ENCODE measurements at places on chromosomes 13 and 19.

DNA sequence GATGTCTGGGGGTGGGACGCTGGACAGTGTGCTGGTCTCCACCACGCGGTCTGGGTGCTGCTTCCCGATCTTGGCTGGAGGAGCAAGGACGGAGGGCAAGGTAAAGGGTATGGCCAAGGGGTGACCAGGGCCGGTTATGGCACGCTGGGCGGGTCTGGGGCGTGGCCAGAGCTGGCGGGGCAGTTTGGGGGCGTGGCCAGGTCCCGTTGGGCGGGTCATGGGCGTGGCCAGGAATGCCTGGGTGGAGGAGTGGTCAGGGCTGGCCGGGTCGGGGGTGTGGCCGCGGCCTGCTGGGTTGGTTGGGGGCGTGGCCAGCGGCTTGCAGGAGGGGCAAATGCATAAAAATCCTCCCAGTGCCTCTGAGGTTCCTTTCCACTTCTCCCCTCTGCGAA is 19.2 kb downstream of the GPX4 start:
- no peak for DNase-seq

DNA sequence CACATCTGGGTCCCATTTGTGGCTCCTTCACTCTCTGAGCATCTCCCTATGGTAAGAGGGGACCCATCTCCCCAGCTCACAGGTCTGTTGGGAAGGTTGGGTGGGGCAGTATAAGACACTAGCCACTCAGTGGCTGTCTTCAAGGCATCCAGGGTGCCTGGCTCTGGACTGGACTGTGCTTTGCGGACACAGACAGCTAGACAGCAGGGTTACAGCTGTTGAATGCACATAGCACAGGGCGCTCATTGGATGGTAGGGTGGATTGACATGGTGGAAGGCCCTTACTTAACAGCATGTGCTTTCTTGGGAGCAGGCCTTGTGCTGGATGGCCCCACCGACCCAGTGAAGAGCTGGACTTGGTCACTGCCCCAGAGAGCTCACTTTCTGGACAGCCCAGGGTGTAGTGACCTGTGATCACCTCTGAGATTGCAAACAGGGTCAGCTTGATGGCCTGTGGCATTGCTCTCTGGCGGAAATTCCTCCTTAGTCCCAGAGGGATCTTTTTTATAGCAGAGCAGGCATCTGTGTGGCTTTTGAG is 1.9 kb downstream of the ZNF444 start:
- no peak for DNase-seq

- DNase-seq = no peak
Observed at GRCh38 chr13:50220938-50221337, 205.7 kb downstream of the KCNRG start.

GRCh38 chr19:39679056-39679790 is 23.5 kb downstream of the LGALS16 start:
- DNase-seq = no peak

DNA sequence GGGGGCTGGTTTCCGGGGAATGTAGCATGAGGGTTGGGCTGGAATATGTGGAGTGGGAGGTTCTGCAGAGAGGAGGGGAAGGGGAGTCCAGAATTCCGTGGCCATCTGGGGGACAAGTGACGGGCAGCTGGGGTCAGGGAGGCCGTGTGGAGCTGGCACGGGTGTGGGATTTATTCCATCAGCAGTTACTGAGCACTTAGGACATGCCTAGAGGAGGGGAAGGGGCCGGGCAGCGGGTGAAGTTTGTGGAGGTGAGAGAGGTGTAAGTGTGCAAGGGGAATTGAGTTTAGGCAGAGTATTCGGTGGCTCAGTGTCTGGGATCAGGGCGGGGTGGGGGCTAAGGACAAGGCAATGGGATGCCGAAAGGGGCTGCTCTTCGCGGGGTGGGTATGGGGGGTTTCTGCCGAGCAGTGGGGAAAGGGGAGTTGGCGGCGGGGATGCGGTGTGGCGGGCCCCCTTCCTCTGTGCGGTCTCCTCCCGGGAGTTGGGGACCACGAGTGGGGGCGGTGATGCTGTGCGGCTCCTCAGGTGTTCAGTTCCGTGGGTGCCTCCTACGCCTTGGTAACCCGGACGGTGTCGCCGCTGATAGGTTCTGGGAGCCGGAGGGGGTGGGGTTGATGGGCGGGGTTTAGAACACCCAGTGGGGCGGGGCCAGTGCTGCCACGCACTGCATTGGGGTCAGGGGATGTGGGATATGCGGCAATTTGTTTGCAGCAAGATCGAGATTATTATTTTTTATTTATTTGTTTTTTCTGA is 5.4 kb downstream of the CCDC61 start:
- DNase-seq = no peak

DNA sequence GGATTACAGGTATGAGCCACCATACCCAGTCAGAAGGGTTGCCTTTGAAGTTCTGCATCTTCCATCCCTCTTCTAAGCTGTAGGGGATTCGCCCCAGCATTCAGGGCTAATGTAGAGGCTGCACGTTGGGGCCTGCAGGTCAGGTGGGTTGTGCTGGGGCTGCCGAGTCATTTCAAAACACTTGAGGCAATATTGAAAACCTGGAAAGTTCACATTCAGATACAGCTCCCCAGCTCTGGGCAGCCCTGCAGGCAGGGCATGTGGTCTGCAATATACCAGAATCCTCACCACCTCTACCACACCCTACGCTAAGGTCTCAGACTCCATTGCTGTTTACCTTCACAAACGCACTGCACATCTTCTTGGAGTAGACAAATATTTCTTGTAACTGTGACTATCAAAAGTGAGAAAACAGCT is 24.6 kb downstream of the CCNE1 start:
- no peak for DNase-seq

DNA sequence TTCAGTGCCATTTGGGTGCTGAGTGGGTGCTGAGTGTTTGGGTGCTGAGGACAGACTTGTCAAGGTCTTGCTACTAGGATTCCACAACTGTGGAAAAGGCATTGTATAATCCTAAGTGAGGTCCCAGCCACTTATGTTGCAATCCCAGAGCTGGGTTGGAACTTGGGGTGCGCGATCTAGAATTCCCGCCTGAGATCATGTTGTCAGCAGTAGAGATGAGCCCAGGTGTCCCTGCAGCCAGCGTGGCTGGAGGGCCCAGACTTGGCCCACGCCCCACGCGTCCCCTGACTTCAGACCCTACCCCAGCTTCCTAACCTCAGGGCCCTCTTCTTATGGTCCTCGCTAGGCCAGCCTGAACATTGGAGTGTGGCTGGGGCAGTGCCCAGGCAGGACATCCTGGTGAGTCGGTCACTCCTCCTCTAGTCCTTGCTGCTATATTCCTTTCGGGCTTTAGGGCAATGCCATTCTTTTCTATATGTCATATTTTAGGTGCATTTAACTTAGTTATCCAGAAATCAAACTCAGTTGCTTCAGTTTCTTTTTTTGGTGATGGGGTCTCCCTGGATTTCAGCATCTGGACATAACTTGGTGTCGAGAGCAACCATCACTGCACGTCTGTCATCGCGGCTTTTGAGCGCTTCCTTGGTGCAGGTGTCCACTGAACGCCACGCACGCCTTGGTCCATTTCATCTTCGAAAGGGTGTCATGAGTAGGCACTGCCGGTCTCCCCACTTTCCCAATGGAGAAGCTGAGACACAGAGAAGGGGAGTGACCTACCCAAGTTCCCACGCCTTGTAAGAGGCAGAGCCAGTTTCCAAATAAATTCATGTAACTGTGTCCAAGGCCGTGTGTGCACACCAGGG is 46.4 kb upstream of the F7 start:
- no peak for DNase-seq
